ENCODE measurements at places on chromosomes 11 and 22. TPM values are rescaled to one million over a fixed set of nuclear protein-coding genes. Genes with fewer than 3 reads are reported as not detected.

CTSC gene
- total RNA-seq = 25.6 TPM

SMIM35 gene
- total RNA-seq = under 0.01 TPM

CD6 gene
- 2.3 TPM for total RNA-seq

HIC2 gene
- total RNA-seq = 8.5 TPM

PRR33 gene
- not detected for total RNA-seq

GUCY1A2 gene
- 97.8 TPM for total RNA-seq

CEP126 gene
- total RNA-seq = 12.9 TPM

APOL1 gene
- 0.92 TPM for total RNA-seq
